Amniotic epithelial cell (primary cell): ENCODE measurements at places on chromosomes 1 and 21.

GRCh38 chr21:43864962-43865539 lies at the start of gene AGPAT3:
TSS of gene AGPAT3 (plus strand) at chr21:43865223. CDS start at chr21:43959682, 94,459 bp downstream.
- DNase-seq, result no peak

GRCh38 chr21:43743947-43744346 lies 25.0 kb downstream of the PDXK start:
- no peak for DNase-seq

DNA sequence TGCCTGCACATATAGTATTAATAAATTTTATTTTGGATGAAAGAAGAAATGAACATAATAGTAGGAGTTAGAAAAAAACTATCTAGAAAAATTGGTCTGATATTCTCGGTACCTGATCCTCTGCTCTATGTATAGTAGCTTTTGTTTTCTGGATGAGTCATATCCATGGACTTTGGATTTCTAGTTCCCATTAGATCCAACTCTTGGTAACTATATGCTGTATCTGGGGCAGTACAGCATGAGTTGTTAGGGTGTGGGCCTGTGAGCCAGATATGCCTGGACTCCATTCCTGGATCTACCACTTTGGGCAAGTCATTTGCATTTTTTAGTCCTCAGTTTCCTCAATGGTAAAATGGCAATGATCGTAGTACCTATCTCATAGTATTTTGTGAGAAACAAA lies 372.2 kb upstream of the PKN2 start:
- no peak for DNase-seq

DNA sequence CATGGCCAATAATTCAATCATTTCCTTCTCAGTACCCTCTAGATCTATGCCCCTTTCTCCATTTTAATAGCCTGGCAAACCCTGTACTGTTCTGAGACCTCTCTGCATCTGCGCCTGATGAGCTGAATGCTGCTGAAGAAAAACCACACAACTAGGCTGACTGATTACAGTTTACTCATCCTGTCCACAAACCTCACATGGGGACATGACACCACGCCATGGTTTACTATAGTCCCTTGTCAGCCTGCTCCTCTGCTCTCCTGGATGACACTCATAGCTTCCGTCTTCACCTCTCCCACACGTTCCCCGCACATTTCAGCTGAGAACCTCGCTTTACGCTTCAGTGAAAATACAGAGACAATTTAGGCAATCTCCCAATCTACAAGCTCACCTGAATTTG lies 59.7 kb downstream of the DESI2 start:
- no peak for DNase-seq

DNA sequence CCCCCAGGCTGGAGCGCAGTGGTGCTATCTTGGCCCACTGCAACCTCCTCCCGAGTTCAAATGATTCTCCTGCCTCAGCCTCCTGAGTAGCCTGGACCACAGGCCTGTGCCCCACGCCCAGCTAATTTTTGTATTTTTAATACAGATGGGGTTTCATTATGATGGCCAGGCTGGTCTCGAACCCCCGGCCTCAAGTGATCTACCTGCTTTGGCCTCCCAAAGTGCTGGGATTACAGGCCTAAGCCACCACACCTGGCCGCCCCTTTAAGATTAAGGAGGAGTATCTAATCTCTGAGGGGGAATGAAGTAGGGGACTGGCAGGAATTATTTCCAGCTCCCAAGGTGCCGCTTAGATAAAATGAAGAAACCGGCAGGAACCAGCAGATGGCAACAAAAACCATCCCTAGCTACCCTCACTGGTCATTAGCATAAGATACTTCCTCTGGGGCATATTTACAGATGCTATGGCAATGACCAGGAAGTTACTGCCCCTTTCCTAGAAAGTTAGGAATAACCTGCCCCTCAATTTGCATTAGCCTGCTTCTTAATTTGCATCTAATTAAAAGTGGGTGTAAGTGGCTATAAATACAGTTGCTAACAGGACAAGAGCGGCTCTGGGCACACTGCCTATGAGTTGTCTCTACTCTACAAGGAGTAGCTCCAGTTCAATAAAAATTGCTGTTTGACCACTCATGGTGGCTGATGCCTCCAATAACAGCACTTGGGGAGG lies 7.1 kb upstream of the NSUN4 start:
- DNase-seq, result peak; percentile 40

DNA sequence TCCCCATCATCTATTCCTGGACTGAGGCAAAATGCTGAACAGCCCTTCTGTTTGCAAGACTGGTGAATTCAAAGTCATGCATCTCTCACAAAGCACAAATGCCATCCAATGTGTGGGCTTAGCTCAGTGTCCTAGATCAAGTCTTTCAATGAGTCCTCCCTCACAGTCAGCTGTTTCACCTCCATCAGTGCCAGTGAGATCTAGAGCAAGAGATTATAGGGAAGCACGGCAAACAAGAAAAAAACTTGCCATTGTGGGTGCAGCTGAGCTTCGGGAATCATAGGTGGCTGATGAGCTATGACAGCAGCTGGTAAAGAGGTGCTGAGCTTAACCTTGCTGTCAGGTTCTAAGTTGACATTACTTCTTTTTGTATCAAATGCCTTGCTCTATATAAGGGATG lies 130.2 kb downstream of the LMX1A start:
- no peak for DNase-seq

GRCh38 chr1:97630948-97631347 lies 289.9 kb downstream of the DPYD start:
- no peak for DNase-seq

DNA sequence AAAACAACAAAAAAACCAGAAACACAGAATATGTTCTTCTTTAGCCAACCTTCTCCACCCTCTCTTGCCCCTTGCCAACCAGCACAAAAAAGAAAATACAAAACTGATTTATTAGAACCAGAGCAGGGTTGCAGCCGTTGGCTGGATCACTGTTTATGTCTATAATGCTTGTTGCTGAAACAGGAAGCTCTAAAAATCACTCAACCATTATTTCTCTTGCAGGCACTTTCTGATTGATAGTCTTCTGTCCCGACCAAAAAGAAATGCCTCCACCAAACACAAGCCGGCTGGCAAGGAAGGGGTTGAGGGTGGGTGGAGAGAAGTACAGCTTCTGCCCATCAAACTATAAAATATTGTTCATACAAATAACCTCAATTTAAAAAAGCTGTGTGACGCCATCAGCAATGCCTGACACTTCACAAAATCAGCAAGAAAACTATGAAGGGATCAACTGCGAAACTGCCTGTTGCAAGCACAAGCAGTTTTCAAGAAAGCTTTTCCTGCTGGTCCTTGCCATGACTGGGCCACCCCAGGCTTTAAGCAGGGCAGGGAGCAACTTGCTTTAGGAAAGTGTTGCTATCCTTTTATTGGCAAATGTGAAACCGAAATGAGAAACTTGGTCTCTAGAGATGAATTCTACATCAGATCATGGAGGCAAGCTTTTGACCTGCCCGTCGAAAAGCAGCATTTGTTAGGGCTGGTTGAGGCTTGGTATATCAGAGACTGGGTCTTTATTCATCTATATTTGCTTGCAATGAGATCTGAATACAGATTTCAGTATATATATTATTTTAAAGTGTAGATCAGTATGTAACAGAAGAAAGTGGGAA lies 174.2 kb downstream of the RUNX1 start:
- DNase-seq, result no peak

- DNase-seq, result no peak
These were observed 10.3 kb downstream of the DUSP23 start for GRCh38 chr1:159791031-159791430.

GRCh38 chr1:29245876-29246275 lies 9.6 kb downstream of the PTPRU start:
- DNase-seq, result peak; percentile 73

GRCh38 chr1:172646653-172647052 lies 12.2 kb upstream of the FASLG start:
- DNase-seq, result peak; percentile 86

- DNase-seq, result no peak
These were observed 9.2 kb downstream of the IL12RB2 start for GRCh38 chr1:67316918-67317317.

DNA sequence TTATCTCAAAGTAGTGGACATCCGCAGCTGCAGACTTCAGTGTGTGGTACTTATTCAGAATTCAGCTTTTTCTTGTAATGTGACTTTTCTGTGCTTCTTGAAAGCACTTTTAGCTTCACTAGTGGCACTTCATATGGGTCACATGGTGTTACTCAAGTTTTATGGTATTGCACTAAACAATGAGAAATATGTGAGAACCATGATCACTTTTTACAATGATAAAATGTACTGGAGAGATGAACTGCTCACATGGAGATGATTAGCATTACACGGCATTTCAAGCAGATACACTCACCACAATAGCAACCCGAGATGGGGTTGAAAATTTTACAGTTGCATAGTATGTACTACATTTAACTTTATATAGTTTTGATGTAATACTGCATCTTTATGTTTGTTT lies 40.1 kb upstream of the GPR52 start:
- DNase-seq, result no peak
